NCI-H524 (cell line): ENCODE measurements at places on chromosomes 13 and 19.

- DNase-seq = peak; percentile 83
These were observed at the start of gene SLC25A23 for GRCh38 chr19:6459262-6460098. TSS of gene SLC25A23 (minus strand) at chr19:6459792. CDS start at chr19:6459628, 164 bp downstream.

GRCh38 chr19:10699650-10700335, 1.4 kb upstream of the QTRT1 start:
- DNase-seq = peak; percentile 84

- no peak for DNase-seq
These were observed 25.7 kb downstream of the FBN3 start for GRCh38 chr19:8123683-8124082.

- no peak for DNase-seq
These were observed 6.0 kb upstream of the ELAVL3 start for GRCh38 chr19:11486661-11487503.

DNA sequence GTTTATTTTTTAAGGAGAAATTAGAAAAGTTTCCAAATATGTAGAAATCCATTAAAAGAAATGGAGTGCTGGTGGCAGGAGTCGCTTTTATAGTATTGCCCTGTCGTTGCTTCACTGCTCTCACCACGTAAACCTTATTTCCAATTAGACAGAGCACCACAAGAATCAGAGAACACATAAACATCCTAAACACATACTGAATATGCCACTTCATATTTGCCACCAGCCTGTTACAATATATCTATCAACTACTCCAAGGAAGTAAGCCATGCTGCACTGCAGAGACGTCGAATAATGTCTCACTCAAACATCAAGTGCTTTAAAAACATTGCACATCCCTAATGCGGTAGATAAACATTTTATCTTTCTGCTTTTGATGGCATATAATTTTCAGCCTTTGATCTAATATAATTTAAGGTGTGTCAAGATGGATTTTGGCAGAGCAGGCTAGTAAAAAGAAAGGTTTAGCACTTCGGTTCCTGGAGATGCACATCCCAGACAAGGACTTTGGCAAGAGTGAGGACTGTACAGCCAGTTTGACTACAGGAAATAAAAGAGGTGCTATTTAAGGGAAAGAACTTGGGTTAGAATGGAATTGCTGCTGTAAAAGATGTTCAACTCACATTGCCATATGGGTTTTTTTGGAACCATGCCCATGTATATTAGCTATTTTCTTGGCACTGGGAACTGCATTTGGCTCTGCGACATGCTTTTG, 932.3 kb downstream of the EFNB2 start:
- no peak for DNase-seq

DNA sequence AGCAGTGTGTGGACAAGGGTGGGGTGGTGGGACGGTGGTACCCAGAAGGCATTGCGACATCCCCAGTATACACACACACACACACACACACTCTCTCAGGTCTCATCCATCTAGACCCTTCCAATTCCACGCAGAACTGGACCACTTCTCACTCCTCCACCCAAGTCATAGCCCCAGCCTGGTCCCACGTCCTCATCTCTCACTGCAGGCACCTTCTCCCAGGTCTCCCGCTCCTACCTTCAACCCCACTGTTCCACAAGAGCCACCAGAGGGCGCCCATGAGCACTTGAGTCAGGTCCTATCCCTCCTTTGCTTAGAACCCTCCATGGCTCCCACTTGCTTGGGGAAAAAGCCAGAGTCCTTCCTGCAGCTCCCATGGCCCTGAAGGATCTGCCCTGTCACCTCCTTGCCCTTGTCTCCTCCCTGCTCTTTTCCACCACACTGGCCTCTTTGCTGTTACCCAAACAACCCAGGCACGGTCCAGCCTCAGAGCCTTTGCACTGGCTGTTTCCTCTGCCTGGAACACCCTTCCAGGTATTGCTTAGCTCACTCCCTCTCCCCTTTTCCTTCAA, 62.6 kb downstream of the IER2 start:
- DNase-seq = peak; percentile 58

DNA sequence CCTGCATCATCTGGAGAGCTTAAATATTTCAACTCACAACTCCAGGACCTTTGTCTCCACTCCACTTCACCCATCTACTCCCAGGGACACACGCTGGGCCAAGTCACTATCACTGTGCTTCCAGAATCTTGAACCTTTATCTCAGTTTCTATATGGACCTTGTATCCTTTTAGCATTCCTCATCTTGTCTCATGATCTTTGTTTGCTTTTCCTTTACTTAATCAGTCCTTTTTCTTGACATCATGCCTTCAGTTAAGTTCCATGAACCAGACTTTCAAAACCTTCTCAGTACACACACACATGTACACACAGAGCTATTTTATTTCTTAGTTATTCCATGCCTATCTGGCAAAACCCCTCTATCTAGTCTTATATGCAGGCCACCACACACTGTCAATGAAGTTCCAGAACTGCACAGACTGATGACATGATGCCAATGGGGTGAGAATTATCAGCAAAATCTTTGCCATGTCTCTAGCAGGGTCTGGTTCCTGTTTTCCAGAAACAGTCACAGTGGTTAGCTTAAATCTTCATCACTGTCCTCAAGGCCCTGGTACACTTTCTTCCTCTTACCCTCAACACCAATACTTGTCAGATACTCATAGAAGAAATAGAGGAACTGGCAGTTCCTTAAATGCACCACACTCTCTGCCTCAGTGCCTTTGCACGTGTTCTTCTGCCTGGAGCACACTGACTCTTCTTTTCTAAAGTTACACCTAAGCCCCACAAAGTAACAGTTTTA, 77.6 kb upstream of the STARD13 start:
- no peak for DNase-seq

DNA sequence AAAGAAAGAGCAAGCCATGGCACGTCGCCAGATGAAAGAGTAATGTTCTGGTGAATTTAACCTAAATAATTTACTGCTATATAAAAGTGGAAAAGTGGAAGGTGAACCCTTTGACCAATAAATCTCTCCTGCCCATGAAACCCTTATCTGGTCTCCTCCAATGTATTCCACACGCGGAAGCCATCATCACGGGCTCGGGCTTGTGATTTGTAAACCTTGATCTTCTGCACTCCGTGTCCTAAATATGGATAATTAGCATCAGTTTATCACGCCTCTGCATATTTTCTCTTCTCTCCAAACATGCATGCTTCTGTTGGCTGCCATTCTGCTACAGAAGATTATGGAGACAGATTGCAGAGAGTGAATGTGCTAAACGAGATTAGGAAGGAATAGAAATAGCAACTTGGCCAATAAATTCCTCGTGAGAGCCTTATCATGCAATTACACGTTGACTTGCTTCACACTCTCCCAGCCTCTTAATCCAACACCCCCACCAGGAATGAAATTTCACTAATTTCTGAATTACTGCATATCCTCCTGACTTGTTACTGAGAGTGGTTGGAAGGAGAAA, 34.5 kb downstream of the SOX1 start:
- no peak for DNase-seq

GRCh38 chr13:97243915-97244781, 22.0 kb downstream of the MBNL2 start:
- DNase-seq = no peak

- no peak for DNase-seq
These were observed 910.6 kb upstream of the SLITRK5 start for GRCh38 chr13:86760620-86761019.

DNA sequence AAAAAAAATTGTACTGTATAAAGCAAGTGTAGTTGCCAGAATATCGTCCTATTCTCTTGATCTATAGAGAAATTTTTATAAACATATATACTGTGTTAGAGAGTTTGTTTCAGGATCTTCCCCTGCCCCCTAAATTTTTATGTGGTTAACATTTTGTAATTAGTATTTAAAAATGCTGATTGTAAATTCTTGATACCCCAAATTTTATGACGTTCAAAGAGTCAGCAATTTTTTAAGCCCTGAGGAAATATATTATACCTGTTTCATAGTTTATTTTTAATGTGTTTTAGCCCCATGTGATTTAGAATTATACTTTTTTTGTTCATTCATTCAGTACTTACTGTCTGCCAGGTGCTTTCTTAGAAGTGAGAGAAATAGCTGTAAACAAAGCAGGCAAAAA, 7.3 kb upstream of the KCTD4 start:
- DNase-seq = no peak

- no peak for DNase-seq
These were observed 24.4 kb upstream of the GPR18 start for GRCh38 chr13:99282264-99283231.

DNA sequence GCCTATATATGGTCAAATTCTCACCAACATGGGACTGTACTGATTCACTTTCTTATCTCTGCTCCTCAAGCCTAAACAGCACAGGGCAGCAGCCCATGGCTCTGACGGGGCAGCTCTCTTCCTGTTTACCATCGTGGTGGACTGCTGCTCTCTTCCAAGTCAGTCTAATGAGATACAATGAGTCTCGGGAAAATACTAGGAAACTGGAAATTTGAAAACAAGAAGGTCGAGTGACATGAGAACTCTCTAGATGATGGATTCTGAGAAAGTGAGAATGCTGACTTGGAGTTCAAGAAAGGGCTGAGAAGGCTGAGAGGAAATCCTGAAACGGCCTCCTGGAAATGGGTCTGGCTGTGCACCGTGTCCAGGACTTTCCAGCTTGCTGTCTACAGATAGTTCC, 122.8 kb upstream of the ARGLU1 start:
- DNase-seq = no peak
